ENCODE measurements at places on chromosomes 4 and X.

DNA sequence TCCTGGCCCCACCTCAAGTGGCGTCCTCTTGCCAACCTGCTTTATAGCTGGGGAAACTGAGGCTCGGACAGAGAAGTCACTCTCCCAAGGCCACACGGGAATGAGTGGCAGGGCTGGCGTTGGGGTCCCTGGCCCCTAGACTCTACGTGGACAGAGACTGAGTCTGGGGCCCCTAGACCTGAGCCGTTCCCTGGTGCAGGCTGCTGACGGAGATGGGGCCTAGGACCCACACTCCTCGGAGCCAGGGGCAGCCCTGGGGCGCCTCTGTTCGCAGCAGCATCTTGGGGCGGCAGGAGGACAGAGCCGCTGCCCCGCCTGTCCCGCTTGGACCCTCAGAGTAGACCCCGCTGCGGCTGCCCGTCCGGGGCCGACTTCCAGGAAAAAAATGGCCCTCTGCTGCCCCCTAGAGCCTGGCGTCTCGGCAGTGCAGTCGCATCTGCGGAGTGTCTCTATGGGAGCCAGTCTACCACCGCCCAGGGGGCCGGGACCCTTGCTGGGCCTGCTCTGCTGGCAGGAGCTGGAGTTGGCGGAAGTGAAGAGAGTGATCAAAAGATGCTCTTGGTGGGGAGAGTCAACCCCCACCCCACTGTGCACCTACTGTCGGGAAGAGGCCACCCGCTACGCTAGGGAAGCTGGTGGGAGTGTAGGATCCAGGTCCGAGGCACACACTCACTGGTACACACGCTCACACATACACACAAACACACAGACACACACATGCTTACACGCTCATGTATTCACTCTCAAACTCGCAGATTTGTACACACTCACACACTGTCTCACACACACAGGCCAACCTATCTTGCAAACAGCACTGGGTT is 220.1 kb downstream of the AFAP1 start:
- DNase-seq = peak; percentile 17

GRCh38 chr4:80340036-80340435 is 4.5 kb downstream of the CFAP299 start:
- DNase-seq = no peak

DNA sequence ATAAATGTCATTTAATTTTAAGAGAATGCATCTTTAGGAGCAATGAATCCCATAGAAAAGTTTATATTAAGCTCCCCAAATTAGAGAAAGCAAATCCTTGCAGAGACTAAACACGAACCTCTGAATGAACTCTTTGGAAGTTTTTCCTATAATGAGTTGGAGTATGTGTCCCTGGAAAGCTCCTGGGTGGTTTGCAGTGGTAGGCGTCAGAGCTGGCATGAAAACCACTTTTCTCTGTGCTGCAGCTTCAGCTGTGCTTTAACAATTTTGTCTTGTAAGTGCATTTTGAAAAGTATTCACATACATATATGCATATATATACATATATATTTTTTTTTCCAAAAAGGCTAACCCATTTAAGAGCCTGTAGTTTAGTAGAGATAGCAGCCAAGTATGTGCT is 148.7 kb upstream of the TBC1D9 start:
- no peak for DNase-seq

DNA sequence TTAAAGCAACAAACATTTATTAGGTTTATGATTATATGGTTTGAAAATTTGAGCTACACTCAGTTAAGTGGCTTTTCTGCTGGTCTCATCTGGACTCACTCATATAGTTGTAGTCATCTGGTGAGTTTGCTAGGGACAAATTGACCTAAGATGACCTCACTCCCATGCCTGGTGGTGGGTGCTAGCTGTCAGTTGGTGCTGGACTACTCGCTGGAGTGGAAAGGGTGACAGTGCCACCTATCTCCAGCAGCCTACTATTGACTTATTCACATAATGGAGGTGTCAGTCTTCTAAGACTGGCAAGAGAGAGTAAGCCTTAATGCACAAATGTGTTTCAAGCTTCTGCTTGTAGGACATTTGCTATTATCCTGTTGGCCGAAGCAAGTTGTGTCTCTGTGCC is 88.2 kb downstream of the TASL start:
- no peak for DNase-seq

DNA sequence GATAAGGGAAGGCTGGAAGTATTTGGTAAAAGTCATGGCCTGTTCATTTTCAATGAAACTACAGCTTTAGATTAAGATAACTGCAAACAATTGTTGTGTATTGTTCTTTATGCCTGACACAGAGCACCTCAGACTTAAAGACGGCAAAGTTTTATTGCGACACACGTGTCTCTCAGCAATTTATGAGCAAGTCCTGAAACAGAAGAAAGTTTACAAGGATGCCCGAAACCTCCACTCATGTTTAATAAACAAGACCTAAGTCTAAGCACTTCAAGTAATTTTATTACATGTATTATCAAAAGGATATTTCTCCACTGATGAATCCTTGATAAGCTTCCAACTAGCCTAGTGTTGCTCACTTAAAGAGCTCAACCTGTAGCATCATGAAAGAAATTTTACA is 51.0 kb downstream of the DHX15 start:
- no peak for DNase-seq

- DNase-seq = no peak
These were observed 43.1 kb upstream of the BCOR start for GRCh38 chrX:40140706-40141499.

Data from activated CD4-positive, CD25-positive, alpha-beta regulatory T cell treated with anti-CD3 and anti-CD28 coated beads, Interleukin-2, amount 50 U/mL, for 16 hours (primary cell).